ENCODE measurements at places on chromosomes 11 and 22. TPM values are rescaled to one million over a fixed set of nuclear protein-coding genes. Genes with fewer than 3 reads are reported as not detected.

DNA sequence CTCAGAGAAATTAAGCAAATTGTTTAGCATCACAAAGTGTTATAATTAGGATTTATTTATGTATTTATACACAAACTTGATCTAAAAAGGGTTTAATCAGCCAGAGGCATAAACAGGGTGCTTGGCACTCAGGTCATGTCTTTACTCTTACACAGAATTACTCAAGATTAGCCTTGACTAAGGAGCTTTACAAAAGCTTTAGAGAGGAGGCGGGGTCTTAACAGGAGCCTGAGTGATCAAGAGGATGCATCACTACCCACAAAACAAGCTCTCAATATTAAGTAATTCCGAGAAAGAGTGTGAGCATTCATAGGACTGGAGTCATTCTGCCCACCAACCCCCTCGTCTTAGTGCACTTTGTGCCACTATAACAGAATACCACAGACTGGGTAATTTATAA is 103.0 kb downstream of the SPATA19 start:
- no peaks in the 10 kb centered on the region for H3K4me1 ChIP-seq
- no peak overlapping the region for H3K4me3 ChIP-seq
- H3K27ac ChIP-seq: no peak overlapping the region
- DNase-seq: no peak

Gene P4HA3
- 2.2 TPM for total RNA-seq

GRCh38 chr11:86695373-86695772 is 23.0 kb upstream of the ME3 start:
- H3K4me3 ChIP-seq: no peak overlapping the region
- DNase-seq: no peak
- H3K36me3 ChIP-seq: no peaks in the 10 kb centered on the region
- H3K27me3 ChIP-seq: no peaks in the 10 kb centered on the region
- H3K27ac ChIP-seq: no peak overlapping the region

DNA sequence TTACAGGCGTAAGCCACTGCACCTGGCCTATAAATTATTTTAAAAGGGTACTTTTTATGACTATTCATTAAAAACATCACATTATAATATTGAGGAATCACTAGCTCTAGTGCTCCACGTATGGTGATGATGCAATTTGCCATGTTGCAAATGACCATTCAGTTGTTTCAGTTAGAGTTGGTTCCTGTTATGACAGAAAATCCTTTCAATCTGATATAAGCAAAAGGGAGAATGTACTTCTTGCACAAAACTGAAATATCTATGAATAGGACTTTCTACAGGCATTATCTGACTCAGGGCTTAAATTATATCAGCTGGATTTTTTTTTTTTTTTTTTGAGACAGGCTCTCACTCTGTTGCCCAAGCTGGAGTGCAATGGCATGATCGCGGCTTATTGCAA is 45.6 kb upstream of the RRM1 start:
- peaks cover 5% of the 10 kb centered on the region for H3K4me1 ChIP-seq
- H3K27me3 ChIP-seq: no peaks in the 10 kb centered on the region
- no peaks in the 10 kb centered on the region for H3K36me3 ChIP-seq
- H3K4me3 ChIP-seq: no peak overlapping the region
- no peak overlapping the region for H3K27ac ChIP-seq

DNA sequence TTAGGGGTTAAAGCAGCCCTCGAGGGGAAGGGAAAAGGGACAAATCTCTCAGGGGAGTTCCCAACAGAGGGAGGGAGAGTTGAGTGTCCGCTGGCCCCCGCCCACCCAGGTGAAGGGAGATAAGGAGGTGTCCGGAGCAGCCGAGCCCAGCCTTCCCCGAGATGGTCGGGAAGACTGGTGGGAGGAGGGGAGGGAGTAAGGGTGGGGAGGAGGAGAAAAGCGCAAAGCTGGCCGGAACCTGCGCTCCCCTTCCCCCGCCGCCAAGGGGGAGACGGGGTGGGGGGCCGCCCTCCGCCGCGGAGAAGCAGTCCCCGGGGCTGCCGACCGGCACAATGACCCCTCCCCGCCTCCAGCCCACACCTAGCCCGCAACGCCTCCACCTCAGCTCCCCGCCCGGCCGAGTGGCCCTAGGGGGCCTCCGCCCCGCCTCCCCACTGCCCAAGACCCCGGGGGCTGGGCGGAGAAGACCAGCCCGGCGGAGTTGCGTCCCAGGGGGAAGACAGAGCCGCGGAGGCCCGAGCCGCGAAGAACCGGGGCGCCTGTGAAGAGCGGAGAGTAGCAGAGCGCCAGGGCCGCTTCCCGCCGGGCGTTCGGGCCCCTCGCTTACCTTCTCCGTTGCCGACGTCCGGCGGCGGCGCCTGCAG is 479 bp downstream of the RSF1 start:
- peak; percentile 72 for DNase-seq
- peak overlapping the region; percentile 94 for H3K27ac ChIP-seq
- no peaks in the 10 kb centered on the region for H3K36me3 ChIP-seq
- no peaks in the 10 kb centered on the region for H3K27me3 ChIP-seq
- peak overlapping the region; percentile 99 for H3K4me3 ChIP-seq

Gene APOBEC3B
- total RNA-seq: 0.94 TPM

GRCh38 chr11:60095477-60096120 is 7.1 kb downstream of the MS4A2 start:
- no peaks in the 10 kb centered on the region for H3K27me3 ChIP-seq
- no peak for DNase-seq
- no peak overlapping the region for H3K27ac ChIP-seq
- no peak overlapping the region for H3K4me3 ChIP-seq

GRCh38 chr22:24426851-24427499 is 424 bp upstream of the ADORA2A start:
- no peaks in the 10 kb centered on the region for H3K36me3 ChIP-seq
- DNase-seq: no peak
- peaks cover 1% of the 10 kb centered on the region for H3K4me1 ChIP-seq
- no peak overlapping the region for H3K27ac ChIP-seq
- no peaks in the 10 kb centered on the region for H3K27me3 ChIP-seq

Gene TMEM86A
- 15.5 TPM for total RNA-seq

GRCh38 chr11:34476849-34477248 is 36.7 kb downstream of the ELF5 start:
- no peaks in the 10 kb centered on the region for H3K4me1 ChIP-seq
- no peak for DNase-seq
- no peak overlapping the region for H3K4me3 ChIP-seq
- no peaks in the 10 kb centered on the region for H3K36me3 ChIP-seq

- H3K36me3 ChIP-seq: no peaks in the 10 kb centered on the region
- H3K27me3 ChIP-seq: no peaks in the 10 kb centered on the region
- H3K4me1 ChIP-seq: no peaks in the 10 kb centered on the region
- H3K4me3 ChIP-seq: no peak overlapping the region
- DNase-seq: no peak
Measured at GRCh38 chr11:94100253-94100652, 28.4 kb upstream of the PANX1 start.
